Activated naive CD4-positive, alpha-beta T cell treated with anti-CD3 and anti-CD28 coated beads, Interleukin-2, amount 10 ng/mL, durations not matched to agents 7 days and 5 days (primary cell): ENCODE measurements at places on chromosomes 5 and 9.

- H3K4me3 ChIP-seq, result no peak overlapping the region
- no peaks in the 10 kb centered on the region for H3K36me3 ChIP-seq
- H3K27ac ChIP-seq, result no peak overlapping the region
- H3K27me3 ChIP-seq, result no peaks in the 10 kb centered on the region
- no peaks in the 10 kb centered on the region for H3K4me1 ChIP-seq
Observed at GRCh38 chr5:124783794-124784193, 37.4 kb upstream of the ZNF608 start.

DNA sequence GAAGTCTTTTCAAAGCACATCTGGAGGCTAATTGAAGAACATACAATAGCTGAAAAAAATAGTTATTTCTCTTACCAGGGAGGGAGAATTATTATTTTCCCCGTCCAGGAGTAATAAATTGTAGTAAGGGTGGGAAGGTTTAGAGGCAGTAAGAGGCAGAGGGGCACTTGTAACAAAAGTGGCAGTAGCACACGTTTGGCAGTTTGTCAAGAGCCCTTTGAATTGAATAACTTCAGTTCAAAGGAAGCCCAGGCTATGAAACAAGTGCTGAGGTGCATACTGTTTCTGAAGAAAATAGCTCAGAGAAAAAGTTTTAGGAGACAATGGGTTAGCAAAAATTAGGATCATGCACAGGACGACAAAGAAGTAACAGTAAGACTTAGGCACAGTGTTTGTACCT is 451.3 kb downstream of the LRRC70 start:
- H3K36me3 ChIP-seq, result no peaks in the 10 kb centered on the region
- no peak overlapping the region for H3K4me3 ChIP-seq
- H3K4me1 ChIP-seq, result no peaks in the 10 kb centered on the region
- no peak for DNase-seq
- H3K27ac ChIP-seq, result no peak overlapping the region

DNA sequence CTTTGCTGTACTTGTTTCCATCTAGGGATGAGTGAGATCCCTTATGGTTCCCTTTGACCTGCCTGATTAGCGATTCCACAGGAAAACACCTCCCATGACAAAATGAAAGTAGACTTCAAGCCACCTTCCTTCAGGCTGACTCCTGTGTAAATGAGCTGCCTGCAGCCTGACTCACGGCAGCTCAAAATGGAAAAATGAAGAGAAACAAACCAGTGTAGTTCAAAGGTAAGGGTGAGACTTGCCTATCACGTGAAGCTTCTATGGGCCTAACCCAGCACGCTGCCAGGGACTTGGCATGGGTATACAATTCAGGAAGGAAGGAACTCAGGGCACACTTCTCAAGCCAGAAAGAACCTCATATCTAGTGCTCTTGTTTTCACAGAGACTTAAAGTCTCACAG is 110.1 kb upstream of the LRRTM2 start:
- H3K27ac ChIP-seq, result no peak overlapping the region
- no peaks in the 10 kb centered on the region for H3K36me3 ChIP-seq
- no peaks in the 10 kb centered on the region for H3K27me3 ChIP-seq
- H3K4me3 ChIP-seq, result no peak overlapping the region
- no peak for DNase-seq

GRCh38 chr5:179405054-179405416 is 59.8 kb upstream of the ADAMTS2 start:
- no peak overlapping the region for H3K4me3 ChIP-seq
- H3K27me3 ChIP-seq, result no peaks in the 10 kb centered on the region
- H3K27ac ChIP-seq, result no peak overlapping the region
- H3K4me1 ChIP-seq, result no peaks in the 10 kb centered on the region
- DNase-seq, result no peak

DNA sequence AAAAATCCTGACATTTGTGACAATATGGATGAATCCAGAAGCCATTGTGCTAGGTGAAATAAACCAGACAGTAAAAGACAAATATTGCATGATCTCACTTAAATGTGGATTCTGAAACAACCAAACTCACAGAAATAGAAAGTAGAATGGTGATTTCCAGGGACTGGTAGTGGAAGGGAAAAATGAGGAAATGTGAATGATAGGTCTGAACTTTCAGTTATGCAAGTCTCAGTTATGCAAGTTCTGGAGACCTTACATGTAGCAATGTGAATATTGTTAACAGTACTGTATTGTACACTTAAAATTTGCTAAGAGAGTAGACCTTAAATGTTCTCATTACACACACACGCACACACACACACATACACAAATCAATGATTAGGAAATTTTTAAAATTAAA is 84.9 kb downstream of the SLCO4C1 start:
- H3K27ac ChIP-seq, result no peak overlapping the region
- no peak overlapping the region for H3K4me3 ChIP-seq
- no peaks in the 10 kb centered on the region for H3K4me1 ChIP-seq
- no peak for DNase-seq

GRCh38 chr9:135701959-135702721 is at the start of gene KCNT1:
TSS of gene KCNT1 (plus strand) at chr9:135702185. CDS start at chr9:135702259, 74 bp downstream.
- peaks cover 12% of the 10 kb centered on the region for H3K27me3 ChIP-seq
- no peak within 1 kb of the TSS for H3K27ac ChIP-seq
- DNase-seq, result peak; percentile 62
- no peaks in the 10 kb centered on the region for H3K4me1 ChIP-seq

DNA sequence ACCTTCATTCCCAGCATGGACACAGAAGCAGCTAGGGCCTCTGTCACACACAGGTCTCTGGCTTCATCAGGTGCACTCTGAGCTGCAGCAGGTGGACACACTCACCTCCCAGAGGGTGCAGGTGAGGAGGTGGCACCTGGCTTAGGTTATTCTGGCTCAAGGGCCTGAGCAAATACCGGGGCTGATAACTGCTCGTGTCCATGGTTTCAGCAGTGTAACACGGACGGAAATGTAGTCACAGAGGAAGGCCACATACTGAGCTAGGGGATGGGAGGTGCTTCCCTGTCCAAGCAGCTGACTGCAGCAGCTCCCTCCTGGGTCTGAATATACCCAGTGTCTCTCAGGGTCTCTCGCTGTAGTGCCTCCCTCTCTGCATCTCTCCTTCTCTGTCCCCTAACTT is 5.7 kb downstream of the PHF2 start:
- H3K4me3 ChIP-seq, result no peak overlapping the region
- H3K36me3 ChIP-seq, result peaks cover 21% of the 10 kb centered on the region
- H3K27ac ChIP-seq, result no peak overlapping the region
- H3K27me3 ChIP-seq, result peaks cover 3% of the 10 kb centered on the region

DNA sequence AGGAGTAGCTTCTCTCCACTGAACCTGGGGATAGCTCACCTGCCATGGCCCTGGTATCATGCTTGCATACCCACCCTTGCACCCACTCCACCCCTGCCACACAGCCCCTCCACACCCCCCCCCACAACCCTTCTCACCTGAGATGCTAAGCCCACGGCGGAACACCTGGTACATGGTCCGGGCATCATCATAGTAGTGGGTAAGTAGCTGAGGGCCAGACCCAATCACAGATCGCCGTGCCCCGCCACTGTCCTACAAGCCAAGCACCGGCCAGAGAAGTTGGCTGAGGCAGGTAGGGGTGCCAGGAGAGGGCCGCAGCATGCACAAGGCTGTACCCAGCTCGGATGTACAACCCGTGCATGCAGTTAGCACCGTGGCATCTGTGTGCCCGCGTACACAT is 20.7 kb downstream of the ACSL6 start:
- no peak overlapping the region for H3K27ac ChIP-seq
- no peak for DNase-seq
- peaks cover 29% of the 10 kb centered on the region for H3K27me3 ChIP-seq
- no peaks in the 10 kb centered on the region for H3K4me1 ChIP-seq
